ENCODE measurements at places on chromosomes 1 and 21.

- DNase-seq = no peak
Measured at GRCh38 chr1:236009857-236010256, 55.0 kb downstream of the NID1 start.

DNA sequence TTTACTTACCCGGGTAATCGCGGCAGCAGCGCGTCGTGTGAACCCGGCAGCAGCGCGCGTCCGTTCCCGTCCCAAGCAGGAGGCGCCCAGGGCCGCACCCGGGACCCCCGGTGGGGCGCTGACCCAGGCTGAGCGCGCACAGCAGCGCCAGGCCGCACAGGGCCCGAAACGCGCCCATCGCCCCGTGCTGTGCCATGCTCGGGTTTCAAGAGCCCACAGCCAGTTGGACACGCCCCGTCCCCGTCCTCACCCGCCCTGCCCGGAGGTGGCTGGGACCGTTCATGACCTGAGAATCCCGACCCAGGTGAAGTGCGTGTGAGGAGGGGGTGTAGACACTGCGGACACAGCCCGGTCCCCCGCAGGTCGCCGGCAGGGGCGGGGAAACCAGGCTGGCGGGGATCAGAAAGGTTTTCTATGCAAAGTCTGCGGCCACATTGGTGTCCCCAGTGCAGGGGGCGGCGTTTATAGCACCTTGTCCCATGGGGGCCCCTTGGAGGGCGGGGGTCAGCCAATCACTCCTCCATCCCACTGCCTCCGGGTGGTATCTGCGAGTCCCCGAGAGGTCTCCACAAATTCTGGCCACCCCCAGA, at the start of gene TNFRSF18:
Gene TNFRSF18 (minus strand): TSS at position 217 of the 590 bp plus-strand sequence. CDS start 21 bp downstream, at position 196.
- no peak for DNase-seq

DNA sequence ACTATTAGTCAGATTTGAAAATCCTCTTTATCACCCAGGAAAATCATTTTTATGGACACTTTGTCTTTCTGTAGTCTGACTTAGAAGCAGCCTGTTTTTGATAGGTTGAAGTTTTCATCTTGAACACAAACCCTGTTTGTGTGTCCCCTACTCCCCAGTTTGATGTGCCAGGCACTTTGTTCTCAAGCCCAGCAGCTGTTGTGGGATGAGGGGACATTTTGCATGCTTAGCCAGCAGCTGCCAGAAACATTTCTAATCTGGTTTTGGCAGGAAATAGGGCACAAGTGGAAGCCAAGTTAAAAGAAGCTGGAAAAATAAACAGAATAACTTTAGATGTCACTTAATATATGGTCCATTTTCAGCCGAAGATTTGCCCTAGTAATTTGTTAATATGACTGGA, 29.9 kb downstream of the ACTN2 start:
- no peak for DNase-seq

GRCh38 chr21:44348861-44349260, 4.6 kb upstream of the TRPM2 start:
- no peak for DNase-seq

DNA sequence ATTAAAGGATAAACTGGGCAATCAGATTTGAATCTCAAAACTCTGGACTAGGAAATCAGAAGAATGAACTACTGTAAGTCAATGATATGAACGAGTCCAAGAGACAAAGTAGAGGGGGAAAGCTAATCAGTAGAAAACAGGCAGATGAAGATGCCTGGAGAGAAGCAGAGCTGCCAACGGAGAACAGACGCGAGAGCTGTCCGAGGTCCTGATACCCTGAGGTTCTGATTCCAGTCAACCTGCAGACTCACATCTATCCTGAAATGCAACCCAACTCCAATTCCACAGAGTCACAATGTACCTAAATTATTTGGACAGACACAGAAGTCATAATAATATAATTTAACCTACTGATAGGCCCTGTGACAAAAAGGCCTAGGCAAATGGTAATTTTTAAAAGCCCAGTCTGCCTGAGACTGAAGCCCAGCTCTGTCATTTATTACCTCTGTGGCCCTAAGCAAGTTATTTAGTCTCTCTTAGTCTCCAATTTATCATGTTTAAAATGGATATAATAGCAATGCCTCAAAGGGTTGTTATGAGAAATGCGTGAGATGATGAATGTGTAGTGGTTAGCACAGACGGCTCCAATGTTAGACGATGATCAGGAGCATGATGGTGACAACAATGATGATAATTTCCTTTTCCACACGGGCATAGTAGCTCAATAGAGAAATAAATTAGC, 33.4 kb downstream of the RGS7 start:
- DNase-seq = no peak

- DNase-seq = no peak
Measured at GRCh38 chr1:68128157-68128556, 77.7 kb upstream of the DIRAS3 start.

DNA sequence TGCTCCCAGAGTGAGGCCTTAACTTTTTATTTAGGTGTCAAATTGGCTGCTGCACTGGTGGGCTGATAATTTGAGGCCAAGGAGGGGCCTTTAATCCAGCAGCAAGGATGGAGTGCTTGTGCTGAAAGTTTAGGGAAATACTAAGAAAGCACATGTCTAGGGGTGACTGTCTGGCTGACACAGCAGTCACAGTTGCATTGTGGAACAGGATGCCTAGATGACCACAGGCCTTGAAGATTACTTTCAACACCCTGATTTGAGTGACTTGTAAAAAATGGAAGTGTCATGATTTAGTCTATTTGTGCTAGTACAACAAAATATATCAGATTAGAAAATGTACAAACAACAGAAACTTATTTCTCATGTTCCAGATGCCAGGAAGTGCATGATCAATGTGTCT, 57.7 kb downstream of the ZNF697 start:
- no peak for DNase-seq

DNA sequence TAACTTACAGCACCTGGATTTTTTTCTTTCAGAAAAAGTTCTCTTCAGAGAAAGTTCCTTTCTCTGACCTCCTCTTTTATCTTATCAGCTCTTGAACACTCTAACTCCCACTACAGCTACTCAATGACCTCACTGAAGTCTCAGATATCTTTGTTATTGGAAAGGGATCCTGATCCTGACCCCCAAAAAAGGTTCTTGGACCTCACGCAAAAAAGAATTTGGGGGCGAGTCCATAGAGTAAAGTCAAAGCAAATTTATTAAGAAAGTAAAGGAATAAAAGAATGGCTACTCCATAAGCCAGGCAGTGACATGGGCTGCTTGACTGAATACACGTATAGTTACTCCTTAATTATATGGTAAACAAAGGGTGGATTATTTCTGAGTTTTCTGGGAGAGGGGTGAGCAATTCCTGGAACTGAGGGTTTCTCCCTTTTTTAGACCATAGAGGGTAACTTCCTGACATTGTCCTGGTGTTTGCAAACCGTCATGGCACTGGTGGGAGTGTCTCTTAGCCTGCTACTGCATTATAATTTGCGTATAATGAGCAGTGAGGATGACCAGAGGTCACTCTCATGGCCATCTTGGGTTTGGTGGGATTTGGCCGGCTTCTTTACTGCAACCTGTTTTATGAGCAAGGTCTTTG, 44.2 kb downstream of the WDR64 start:
- no peak for DNase-seq

GRCh38 chr1:3775490-3776230, 3.1 kb downstream of the SMIM1 start:
- no peak for DNase-seq

GRCh38 chr1:46183079-46183847, 7.0 kb upstream of the P3R3URF start:
- DNase-seq = no peak

GRCh38 chr1:230279583-230279945, 146.6 kb downstream of the PGBD5 start:
- no peak for DNase-seq

GRCh38 chr1:219465212-219466093, 147.5 kb downstream of the ZC3H11B start:
- DNase-seq = no peak

GRCh38 chr1:111471012-111471411, 2.8 kb upstream of the C1orf162 start:
- peak; percentile 48 for DNase-seq

GRCh38 chr1:72278461-72278860, 3.9 kb downstream of the NEGR1 start:
- no peak for DNase-seq

GRCh38 chr1:46616277-46617107, at the start of gene MOB3C:
Gene MOB3C, minus strand, starts transcription at chr1:46616811. Its CDS starts 3,490 bp downstream, at chr1:46613321.
- peak; percentile 51 for DNase-seq

GRCh38 chr1:151479462-151479861, 20.2 kb upstream of the POGZ start:
- no peak for DNase-seq

DNA sequence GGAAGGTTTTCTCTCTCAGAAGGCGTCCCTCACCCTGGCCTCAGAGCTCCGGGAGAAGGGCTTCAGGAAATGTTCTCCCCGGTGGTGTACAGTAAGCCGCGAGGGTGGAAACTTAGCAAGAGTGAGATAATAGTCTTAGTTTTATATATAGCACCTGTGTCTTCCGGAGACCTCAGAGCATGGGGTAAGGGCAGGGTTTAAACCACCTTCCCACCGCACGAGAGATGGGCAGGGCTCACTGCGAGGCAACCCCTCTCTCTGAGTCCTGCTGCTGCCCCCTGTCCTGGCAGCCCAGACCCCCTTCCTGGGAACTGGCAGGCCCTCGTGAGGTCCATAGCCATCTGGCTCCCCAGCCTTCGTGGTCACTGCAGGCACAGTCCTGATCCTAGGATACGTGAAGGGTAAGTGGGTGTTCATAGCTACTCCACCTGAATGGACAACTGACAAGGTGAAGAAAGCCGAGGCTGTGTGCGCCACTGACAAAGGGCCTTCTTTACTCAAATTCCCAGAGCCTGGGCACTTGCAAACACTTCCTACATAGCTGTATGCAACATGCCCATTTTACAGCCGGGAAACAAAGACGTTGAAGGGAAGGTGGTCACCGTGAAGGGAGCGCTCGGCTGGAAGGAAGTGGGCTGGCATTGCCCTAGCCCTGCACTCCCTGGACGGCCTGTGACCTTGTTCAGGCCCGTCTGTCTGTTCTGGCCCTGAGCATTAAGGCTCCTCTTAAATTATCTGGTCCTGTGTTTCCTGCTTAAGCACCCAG, 26.9 kb downstream of the ITPKB start:
- peak; percentile 48 for DNase-seq

DNA sequence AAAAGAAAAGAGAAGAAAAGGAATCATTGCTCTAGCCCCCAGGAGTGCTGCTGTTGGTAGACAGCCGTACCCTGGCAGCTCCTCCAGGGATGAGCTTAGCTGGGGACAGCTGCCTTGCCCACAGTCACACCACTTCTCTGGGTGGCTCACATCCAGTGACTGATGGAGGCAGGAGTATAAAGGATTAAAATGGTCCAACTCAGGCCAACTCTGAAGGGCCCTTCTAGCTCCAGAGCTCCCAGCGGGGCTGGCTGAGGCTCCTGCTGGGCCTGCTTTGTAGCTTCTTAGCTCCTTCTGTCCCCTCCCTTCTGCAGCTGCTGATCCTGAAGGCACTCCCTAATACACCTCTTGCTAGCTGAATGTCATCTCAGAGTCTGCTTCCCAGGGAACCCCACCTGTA, 4.4 kb downstream of the CITED4 start:
- no peak for DNase-seq

DNA sequence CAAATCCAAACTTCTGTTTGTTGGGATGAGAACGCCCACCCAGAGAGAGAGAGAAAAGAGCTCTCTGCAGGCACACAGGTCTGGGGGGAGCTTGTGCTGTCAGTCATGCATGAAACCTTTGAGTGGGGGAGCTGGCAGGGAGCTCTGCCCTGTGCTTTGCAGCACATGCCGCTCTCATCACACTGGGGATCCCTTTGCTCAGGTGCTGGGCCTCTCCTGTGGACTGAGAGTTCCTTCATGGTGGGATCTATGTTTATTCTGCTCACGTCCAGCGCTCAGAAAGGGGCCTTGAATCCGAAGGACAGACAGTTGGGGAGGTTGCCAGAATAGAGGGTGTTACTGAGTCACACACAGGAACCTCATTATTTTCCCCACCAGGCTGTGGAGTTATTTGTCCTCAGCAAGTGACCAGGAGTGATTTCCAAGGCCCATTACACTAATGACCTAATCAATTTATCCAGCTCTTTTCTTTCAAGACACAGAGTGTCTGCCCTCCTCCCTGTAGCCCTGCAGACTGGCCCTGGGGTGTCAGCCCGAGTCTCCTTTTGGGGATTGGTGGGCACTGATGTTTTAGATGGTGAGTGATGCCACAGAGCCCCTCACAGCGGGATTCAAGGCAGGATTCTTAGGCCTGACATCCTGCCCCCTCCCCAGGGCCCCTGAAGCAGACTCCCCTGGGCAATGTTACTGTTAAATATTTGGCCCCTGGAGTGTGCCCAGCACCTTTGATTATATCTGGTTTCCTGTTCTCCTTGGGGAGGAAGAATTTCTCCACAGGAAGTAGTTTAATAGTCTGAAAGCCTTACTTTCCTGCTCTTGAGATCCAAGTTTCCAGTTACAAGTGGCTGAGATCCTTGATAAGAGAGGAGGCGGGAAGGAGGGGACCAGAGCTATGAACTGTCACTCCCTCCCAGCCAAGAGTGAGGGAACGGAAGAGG, 22.3 kb downstream of the MYBPH start:
- no peak for DNase-seq

DNA sequence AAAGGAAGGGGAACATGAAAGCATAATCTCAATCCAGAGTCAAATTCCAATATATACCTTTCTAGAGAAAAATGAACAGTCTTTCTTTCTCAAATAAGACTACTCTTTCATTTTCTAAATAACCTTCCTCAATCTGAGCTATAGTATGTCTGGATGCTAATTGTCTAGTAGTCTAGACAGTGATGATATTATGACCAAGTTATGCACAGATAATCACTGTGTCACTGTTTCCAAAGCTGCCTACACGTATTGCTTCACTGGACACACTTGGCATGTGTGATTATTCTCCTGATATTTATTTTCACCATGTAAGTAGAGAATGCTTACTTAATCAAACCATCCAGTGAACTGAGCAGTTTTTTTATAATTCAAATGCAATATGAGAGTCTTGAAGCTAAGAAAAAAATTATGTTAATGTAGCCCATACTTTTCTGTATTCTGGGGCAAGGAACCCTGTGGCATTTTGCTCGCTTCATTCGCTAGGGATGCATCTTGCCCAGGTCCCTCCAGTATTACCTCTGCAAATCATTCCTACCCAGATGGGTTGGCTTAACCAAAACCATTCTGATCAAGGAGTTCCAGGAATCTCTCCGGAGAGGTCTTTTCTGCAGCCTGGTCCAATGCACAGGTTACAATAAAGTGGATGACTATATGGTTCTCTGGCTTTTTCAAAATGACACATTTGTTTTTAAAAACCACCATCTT, 303.1 kb upstream of the RUNX1 start:
- DNase-seq = no peak

DNA sequence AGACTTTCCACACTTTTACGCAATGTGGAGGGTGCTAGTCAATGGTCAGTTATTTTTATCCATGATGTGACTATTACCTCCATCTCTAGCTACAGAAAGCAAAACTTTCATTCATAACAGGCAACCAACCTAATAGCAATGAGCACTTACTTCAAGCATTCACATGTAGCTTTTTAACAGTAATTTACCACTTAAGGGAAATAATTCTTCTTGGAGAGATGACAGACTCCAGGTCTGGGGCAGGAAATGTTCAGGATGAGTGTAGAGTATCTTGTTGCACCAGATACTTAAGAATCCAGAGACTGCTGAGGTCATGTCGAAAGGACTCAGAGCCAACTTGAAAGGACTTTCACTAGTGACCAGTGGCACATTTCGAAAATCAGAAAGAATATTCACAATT, 347.6 kb downstream of the CHRM3 start:
- no peak for DNase-seq
